ENCODE measurements at places on chromosomes 4 and X.

- no peak for DNase-seq
Measured at GRCh38 chr4:76012388-76012801, 5.1 kb upstream of the CXCL9 start.

GRCh38 chr4:653080-653821 is 20.8 kb downstream of the ATP5ME start:
- no peak for DNase-seq

- DNase-seq: no peak
Measured at GRCh38 chr4:184375027-184375426, 99.3 kb downstream of the IRF2 start.

DNA sequence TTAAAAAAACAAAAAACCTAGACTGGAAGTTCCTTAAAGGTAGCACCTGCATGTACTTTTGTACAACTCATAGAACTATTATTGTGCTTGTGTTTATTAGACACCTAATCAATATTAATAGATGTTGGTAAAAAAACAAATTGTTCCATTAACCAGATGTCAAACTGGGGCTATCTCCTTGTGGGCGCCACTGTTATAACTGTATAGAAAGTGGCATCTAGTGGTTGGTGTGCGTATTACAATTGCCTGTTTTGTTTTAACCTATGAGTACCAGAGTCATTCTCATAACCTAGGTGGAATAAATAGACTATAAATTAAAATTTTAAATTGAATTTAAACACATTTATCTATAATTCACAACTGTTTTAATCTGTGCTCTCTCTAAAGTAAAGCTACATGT is 97.4 kb downstream of the COL4A5 start:
- no peak for DNase-seq

DNA sequence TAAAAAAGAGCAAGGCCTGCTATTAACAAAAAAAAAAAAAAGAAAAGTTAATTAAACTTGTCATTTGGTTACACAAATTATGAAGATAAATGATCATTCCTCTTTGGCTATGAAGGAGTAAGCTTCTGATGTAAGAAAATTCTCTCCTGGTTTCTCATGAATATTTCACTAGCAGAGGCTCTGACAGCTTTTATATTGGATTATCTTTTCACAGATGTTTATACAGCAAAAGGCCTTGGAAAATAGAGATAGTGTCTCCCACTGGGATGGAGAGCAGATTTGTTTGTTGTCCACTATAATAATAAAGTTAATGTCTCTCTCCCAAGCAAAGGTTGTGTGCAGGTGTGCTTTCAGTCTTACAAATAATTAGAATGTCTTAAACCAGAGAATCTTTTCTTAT is 40.7 kb upstream of the PDGFC start:
- no peak for DNase-seq

- no peak for DNase-seq
Measured at GRCh38 chr4:1122505-1122904, 9.1 kb upstream of the RNF212 start.

All from stimulated activated naive CD4-positive, alpha-beta T cell (primary cell).